T-helper 1 cell treated with Interleukin-12 subunit alpha and Interleukin-12 subunit beta and Interleukin-4 antibody, amounts not matched to agents 30 ng/mL and 1 ng/mL, for 36 hours (primary cell): ENCODE measurements at places on chromosomes 12 and 14. TPM values are rescaled to one million over a fixed set of nuclear protein-coding genes. Genes with fewer than 3 reads are reported as not detected.

RNF41 gene
- total RNA-seq = 37.8 and 40.7 TPM in 2 replicates

DLGAP5 gene
- 40.8 and 42.2 TPM in 2 replicates for total RNA-seq

CCDC196 gene
- total RNA-seq = not detected in 2 replicates

TM9SF1 gene
- total RNA-seq = 35.8 and 45.3 TPM in 2 replicates

CCDC198 gene
- 0.10 TPM in 1 of 2 replicates, not detected in the other for total RNA-seq
